Lower lobe of right lung (tissue), 2 donors: ENCODE measurements at places on chromosomes 11 and 22. TPM values are rescaled to one million over a fixed set of nuclear protein-coding genes. Genes with fewer than 3 reads are reported as not detected.
A peak's percentile ranks its signal among the peaks of the same experiment; 100 is the strongest.

The PHRF1 gene
- 31.5 TPM for total RNA-seq

The MS4A6A gene
- total RNA-seq: 176 TPM

The FOLR2 gene
- 28.1 TPM for total RNA-seq

The UPK2 gene
- not detected for total RNA-seq

The GNAZ gene
- 2.4 TPM for total RNA-seq

The GAL gene
- not detected for total RNA-seq

The CRYBB2 gene
- not detected for total RNA-seq

The GAL3ST1 gene
- 1.7 TPM for total RNA-seq

The ACR gene
- total RNA-seq: 0.62 TPM

DNA sequence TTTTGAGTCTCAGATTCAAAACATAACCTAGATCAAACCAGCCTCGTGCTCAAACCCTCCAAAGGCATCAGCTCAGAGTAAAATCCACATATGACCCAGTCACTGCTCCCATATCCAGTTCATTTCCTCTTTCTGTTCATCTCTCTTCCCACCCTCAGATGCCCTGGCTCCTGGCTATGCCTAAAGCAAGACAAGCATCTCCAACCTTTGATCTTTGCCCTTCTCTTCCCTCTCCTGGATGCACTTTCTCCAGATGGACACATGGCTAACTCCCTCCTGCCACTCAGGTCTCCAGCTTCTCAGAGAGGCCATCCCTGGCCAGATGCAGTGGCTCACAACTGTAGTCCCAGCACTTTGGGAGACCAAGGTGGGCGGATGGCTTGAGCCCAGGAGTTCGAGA is 14.3 kb upstream of the CREB3L1 start:
- no peak for DNase-seq

- DNase-seq: peak; percentile 70
Observed at GRCh38 chr11:66479394-66480116, 679 bp upstream of the DPP3 start.

DNA sequence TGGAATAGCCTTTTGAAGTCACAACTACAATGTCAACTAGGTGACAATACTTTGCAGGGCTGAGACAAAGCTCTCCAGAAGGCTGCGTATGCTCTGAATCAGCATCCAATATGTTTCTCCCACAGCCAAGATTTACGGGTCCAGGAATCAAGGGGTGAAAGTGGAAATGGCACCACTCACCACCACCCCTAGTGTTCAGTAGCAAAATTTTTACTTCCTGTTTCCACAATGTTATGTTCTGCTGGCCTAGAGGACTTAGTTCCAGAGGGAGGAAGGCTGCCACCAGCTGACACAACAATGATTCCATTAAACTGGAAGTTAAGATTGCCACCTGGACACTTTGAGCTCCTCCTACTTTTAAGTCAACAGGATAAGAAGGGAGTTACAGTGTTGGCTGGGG is 68.5 kb upstream of the MPEG1 start:
- DNase-seq: no peak

DNA sequence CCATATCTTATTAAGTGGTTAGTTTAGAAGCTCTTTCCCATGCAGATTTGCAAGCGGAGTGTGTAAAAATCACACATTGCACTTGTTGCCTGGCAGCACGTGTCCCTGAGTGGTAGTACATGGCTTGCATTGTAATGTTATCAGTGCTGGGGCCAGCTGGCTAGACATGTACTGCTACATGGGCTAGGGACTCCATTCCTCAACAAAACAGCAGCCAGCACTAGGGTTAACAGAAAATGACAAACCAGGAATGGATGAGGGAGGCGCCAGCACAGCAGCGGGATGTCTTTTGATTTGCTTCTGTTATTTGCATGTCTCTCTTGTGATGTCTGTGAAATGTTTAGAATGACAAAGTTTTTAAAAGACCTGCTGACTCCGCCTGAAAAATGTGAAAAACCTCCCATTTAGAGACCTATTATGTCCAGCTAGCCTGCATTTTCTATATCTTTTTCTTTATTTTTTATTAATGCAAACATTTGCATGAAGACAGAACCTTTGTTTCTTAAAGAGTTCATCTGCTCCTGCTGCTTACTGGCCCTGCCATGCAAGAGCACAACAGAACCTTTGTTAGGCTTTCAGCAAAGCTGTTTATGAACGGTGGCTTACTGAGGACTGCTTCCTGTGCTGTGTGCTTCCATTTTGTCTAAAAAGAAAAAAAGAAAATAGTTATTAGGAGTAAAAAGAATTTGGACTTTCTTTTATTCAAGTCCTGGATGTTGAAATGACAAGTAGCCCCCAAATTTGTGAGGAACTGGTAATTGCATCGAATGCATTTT is 40.7 kb downstream of the CSTPP1 start:
- no peak for DNase-seq

GRCh38 chr11:56750190-56750589 is 1.7 kb upstream of the OR9G4 start:
- DNase-seq: no peak

DNA sequence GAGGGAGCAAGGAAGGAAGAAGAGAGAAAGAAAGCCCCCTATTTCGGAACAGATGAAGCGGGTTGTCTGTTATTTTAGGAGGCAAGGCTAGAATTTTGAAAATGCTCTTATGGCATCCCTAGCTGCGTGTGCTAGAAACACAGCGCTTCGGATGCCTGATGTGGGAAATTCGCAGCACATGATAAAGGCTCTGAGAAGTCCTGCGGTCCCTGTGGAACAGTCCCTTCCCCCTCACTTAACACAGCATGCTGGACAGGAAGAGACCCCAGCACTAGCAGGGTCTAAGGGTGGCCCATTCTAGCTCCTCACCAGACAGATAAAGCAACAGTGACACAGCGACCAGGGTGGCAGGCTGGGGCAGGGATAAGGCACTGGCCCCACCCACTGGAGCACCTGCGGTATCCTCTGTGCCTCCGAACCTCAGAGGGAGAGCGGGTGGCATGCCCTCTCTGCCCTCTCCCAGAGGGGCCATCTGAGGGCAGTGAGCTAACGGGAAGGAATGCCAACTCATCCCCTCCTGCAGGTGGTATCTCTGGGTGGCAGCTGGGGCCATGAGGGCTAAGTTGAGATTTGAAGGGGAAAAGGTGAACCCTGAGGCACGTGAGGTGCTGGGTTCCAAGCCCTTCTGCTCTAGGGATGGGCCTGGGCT is 75.7 kb downstream of the SCUBE1 start:
- DNase-seq: no peak

DNA sequence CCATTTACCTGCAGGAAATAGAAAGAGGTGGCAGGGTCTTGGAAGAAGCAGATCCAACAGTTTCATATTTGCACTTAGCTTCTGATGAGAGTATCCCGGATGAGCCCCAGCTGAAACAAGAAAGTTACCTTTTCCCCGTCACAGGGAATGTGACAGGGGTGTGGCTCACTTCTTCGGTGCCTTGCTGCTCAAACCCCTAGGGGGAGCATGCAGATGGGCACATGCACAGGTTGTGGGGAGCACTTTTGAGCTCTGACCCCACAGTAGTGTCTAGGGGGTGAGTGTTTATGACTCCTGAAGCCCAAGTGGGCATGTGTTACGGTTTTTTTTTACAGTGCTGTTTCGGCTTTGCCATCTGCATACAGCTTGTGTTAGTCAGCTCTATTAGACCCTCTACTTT is 1221.0 kb downstream of the JRKL start:
- no peak for DNase-seq

GRCh38 chr11:33725496-33725895 is 10.7 kb downstream of the CD59 start:
- no peak for DNase-seq

DNA sequence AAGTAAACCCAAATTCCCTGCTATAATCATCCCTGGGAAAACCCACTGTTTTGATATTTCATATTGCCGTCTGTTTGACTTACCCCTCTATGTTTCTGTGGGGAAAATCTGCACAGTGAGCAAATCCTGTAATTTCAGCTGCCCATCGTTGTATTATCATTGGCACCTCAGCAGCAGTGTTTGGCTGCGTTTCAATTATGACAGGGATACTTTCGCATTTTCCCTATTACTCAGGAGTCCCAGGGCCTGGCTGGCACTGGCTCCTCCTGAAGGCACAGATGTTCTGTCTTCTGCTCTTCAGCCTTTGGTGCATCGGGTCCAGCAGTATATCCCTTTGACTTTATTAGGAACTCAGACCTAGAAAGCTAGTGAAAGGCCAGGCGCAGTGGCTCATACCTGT is 12.2 kb upstream of the MMP12 start:
- DNase-seq: no peak

GRCh38 chr11:65960824-65961266 is 689 bp upstream of the SART1 start:
- DNase-seq: no peak

DNA sequence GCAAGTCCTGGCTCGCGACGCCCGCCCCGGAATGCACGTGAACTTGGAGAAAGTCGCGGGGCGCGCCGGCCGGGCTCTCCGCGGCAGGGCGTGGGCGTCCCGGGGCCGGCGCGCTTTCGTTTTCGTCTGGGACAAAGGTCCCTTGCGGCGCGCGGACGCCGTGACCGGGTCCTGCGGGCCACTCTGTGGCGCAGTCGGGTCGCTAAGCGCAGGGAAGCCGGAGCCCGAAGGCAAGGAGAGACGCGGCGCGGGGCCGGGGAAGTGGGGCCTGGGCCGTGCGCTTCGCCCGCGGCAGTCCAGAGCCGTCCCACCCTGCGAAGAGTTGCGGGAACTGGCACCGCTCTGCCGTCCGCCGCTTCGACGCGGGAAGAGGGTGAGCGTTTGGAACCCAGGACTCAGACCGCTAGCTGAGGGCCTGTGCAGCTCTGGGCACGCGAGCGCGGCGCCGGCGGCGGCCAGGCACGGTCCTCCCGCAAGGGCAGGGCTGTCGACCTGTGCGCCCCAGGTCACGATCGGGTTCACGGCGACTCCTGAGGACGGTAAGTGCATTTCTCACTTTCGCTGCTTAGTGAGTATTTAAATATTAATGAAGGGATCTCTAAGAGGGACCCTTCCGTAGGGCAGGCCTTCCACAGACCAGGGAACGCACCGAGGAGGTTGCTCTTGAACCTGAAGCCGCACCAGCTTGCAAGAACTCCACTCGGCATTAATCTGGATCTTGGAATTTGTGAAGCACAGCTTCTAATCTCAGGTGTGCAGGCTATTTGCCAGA is 78.0 kb upstream of the PPARA start:
- DNase-seq: peak; percentile 89

DNA sequence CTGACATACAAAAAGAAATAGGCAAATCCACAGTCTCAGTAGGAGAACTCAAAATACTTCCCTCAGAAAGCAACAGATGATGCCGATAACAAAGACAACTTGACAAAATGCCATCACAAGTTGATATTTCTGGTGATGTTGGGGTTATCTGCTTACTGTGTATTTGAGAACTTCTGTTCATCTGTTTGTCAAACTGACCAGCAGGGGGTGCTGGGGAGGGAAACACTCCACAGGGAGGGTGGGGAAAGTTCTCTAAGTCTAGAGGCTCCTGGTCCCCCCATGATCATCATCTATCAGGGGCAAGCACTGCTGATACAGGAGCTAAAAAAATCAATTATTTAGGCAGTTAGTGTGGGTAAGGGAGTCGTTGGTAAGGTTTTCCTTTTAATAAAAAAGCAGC is 19.2 kb downstream of the GLYATL1 start:
- DNase-seq: no peak

- DNase-seq: peak; percentile 83
Observed at GRCh38 chr11:66328302-66329144, 7.7 kb downstream of the RIN1 start.

DNA sequence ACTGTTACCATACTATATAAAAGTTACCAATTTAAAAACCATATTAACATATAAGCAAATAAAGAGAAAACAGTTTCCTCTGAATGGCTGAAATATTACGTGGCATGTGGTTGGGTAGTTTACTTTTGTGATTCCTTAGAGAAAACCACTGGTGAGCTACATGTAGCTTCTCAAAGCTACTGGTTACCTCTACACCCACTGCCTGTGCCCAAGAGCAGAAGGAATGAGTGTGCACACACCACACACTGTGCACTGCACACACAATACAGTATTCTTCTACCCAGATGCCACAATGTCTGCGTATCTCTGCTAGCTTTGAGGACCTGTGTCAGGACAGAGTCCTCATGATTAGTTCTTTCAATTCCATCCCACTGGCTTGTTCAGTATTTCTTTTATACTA is 25.5 kb upstream of the YPEL1 start:
- no peak for DNase-seq

DNA sequence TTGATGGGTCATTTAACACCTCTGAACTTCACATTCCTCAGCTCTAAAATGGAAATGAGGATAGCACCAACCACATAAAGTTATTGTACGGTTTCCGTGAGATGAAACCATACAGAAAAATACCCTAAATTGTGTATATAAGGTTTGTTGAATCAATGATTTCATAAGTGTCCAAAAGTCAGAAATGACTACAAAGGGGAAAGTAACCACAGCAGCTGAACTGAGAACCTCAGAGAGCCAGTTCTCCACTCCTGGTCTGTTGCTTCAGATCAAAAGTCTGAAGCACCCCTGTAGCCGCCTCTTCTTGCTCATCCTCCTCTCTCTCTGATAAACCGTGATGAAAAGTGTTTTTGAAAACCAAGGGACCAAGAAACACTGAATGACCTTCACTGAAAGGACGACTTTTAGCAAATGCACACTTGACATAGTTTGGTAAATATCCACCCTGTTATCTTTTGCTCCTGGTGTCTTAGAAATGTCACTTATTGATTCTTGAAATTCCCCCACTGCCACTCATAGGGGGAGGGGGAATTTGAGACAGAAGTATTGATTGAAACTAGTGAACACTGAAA is 194.5 kb downstream of the NAV2 start:
- no peak for DNase-seq

GRCh38 chr11:130397780-130398179 is 30.6 kb downstream of the ADAMTS8 start:
- no peak for DNase-seq

DNA sequence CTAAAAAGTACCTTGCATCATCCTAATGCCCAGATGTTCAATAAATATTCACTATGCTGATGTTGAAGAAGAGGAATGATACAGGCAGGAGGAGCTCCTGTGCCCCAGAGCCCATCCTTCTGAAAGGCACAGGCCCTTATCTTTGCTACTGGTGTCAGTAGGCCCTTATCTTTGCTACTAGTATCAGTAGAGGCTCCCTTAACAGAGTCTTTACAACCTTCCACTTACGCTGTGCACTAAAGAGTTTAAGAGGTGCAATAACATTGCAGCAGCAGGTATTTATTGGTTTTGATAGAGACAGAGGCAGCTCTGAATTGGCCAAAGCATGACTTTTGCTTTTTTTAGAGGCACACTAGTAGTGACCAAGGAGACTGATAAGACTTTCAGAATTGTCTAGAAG is 174.4 kb downstream of the TENM4 start:
- no peak for DNase-seq

DNA sequence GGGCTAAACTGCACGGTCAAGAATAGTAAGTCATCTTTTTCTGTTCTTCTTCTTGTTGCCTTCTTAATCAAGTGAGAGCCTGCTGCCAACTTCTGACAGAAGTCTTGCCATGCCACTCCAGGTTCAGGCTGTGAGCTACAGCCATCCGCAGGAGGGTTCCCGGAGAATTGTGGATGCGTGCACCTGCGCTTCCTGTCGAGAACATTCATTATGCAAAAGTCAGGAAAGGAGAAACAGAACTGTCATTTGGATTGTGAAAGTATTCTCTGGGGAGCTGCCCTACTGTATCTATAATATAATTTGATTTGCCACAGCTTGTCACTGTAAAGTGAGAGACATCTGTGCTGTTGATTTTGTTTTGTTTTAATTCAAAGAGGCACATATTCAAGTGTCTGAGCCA is 12.3 kb downstream of the IL17RA start:
- DNase-seq: no peak

- peak; percentile 79 for DNase-seq
Observed at GRCh38 chr11:69055598-69056516, 7.1 kb downstream of the TPCN2 start.

- no peak for DNase-seq
Observed at GRCh38 chr11:35237351-35237750, 98.4 kb downstream of the CD44 start.
